ENCODE measurements at places on chromosomes 1 and 21.

- no peak for DNase-seq
Measured at GRCh38 chr1:232962761-232963745, 12.6 kb downstream of the NTPCR start.

DNA sequence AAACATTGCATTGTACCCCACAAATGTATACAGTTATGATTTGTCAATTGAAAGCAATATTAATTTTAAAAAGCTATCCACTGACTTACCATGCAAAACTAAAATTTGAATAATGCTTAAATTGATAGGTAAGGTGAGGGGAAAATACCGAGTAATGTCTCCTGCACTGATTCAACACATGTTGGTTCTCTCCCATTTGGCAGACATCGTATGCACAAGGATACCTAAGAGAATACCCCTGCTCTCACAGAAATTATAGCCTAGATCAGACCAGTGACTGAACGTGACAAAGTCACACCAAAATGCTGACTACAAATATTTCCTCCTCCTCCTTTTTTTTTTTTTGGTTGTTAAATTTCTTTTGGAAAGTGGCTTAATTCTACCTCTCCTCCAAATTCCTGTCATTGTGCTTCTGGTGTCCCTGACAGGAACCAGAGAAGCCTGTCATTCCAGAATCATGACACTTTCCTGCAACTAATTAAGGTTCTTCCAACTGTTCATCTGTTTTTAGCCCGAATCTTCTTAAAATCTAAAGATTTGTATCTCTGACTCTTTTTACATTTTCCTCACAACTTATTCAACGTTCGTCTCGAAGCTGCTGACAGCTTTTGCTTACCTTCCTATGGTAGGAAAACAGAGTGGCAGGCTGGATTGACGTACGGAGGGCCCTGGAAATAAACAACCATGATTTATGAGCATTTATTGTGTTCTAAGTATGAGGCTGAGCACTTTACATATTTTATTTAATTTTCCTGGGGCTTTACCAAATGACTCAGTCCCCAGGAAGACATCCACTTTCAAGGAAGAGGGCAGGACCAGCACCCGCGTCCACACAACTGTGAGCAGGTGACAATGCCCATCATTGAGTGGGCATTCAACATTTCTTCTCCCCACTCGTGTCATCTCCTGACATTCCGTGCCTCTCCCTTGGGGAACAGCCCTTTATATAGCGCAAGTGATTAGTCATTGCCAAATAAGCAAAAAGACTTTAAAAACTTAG lies 57.9 kb upstream of the KCNE2 start:
- no peak for DNase-seq

GRCh38 chr1:210981490-210981889 lies 152.5 kb downstream of the KCNH1 start:
- DNase-seq: no peak

DNA sequence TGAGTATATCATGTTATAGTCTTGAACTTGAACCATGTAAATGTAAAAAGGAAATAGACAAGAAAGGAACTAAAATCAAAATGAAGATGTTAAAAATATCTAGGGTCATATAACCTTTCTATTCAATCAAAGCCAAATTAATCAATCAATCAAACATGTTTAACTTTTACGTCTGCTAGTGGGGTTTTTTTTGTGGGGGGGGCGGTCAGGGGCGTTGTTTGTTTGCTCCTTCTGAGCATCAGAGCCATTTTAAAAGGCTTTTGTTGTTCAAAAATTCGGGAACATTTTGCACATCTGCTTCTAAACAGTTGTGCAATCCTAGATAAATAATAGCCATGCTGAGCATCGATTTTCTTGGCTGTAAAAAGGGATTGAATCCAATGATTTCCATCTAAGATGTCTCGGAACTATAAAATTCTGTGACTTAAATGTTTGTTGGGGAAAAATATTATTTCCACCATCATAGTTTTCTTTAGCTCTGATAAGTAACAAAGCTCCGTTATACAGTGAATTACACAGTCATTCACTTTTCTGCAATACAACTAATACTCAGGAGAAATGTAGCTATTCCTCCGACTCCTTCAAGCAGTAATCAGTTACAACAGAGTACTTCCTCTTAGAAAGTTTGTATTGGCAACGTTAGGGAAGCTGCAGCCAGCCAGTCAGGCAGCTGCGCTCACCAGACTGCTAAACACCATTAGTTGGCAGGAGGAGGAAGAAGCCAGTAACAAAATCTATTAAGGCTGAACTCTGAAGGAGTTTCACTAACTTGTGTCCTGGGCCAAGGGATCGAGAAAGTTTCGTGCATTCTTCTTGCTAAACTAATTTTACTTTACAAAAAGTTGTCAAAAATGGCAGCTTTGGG lies 2.2 kb downstream of the SPATA6 start:
- no peak for DNase-seq

DNA sequence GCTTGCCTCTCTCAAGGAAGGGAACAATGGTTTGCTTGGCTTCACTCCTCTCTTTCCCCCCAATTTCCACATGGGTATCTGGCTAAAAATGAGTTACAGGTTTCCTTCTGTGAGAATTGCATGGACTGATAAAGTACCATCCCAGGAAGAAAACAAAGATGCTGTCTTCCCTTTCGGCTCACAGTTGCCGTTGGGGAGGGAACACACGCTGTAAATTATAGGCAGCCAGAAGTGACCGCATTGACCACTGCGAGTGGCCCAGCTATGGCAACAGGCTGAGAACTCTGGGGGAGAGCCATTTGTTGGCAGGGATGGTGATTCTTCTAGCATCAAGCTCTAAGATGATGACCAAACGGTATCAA lies 2.9 kb downstream of the RUNX1 start:
- DNase-seq: no peak

GRCh38 chr1:11708554-11709350 lies 17.2 kb downstream of the DRAXIN start:
- DNase-seq: no peak

- DNase-seq: no peak
Measured at GRCh38 chr1:181097242-181097641, 8.7 kb downstream of the IER5 start.

- DNase-seq: no peak
Measured at GRCh38 chr1:244318512-244318911, 133.2 kb downstream of the ADSS2 start.

GRCh38 chr1:243730487-243731150 lies 119.4 kb downstream of the AKT3 start:
- DNase-seq: no peak

DNA sequence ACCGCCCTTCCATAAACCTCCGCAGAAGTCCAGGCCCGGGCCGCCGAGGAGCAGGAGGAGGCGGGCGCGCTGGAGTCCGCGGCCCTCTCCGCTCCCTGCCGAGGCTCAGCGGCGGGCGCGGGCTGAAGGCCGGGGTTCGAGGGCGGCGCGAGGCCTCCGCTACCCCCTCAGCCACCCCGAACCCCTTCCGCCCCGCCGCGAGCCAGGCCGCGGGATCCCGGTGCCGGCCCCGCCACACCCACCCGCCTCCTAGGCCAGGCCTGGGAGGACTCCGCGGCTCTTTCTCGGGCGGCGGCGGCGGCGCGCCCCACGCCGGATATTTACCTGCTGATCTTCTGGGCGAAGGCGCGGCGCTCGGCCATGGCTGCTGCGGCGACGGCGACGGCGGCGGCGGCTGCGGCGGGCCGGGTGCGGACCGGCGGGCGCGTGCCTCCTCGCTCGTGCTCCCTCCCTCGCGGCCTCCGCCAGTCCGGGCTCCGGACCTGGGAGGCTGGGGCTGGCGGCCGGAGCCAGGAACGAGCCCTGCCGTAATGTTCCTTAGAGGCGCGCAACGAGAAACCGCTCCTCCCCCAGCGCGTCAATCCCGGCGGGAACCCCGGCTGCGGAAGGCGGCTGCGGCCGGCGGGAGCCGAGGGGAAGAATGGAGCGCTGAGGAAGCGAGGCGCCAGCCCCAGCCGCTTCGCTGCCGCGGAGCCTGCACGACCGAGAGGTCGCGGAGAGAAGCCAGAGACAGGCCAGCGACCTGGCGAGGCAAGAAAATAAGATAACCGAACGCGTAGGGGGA lies at the start of gene DOCK7:
DOCK7 (minus strand) TSS at position 484 of the 784 bp plus-strand sequence; CDS start at position 362, 122 bp downstream.
- DNase-seq: peak; percentile 52

DNA sequence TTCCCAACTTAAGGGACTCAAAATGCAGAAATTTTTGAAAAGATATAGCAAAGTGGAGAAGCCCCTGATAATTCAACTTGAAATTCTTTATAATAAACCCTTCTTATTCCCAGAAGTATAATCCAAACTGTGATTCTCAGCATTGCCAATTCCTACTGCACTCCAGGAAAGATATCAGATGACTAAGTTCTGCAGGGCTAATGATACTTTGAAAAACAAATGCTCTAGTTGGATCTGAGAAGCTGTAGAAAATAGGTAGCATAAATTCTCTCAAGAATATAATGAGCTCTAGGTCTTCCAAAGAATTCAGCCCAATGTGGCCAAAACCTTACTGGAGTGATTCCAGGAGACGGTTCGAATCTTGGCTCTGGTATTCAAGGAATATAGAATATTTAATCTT lies 294.0 kb upstream of the PTBP2 start:
- DNase-seq: no peak

- DNase-seq: no peak
Measured at GRCh38 chr21:29178926-29179325, 48.5 kb downstream of the MAP3K7CL start.

- DNase-seq: peak; percentile 55
Measured at GRCh38 chr1:212595787-212596714, 12.5 kb upstream of the ATF3 start.

- no peak for DNase-seq
Measured at GRCh38 chr1:191671236-191671635, 487.0 kb upstream of the RGS18 start.

- DNase-seq: no peak
Measured at GRCh38 chr1:3236361-3236760, 167.4 kb downstream of the PRDM16 start.

GRCh38 chr1:201560328-201561194 lies 21.6 kb downstream of the NAV1 start:
- DNase-seq: no peak

DNA sequence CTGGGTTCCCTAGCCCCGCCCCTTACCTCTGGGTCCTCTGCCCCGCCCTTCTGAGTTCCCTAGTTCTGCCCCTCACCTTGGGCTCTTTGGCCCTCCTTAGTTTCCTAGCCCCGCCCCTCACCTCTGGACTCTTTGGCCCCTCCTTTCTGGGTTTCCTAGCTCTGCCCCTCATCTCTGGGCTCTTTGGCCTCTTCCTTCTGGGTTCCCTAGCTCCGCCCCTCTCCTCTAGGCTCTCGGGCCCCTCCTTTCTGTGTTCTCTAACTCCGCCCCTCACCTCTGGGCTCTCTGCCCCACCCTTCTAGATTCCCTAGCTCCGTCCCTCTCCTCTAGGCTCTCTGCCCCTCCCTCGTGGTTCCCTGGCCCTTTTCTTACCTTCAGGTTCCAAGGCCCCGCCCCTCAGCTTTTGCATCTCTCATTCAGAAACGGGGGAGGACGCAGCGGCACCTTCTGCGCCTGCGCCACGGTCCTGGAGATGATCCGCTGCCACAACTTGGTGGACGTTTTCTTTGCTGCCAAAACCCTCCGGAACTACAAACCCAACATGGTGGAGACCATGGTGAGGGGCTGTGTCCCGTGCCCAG lies 88.5 kb downstream of the PTPRU start:
- DNase-seq: no peak

DNA sequence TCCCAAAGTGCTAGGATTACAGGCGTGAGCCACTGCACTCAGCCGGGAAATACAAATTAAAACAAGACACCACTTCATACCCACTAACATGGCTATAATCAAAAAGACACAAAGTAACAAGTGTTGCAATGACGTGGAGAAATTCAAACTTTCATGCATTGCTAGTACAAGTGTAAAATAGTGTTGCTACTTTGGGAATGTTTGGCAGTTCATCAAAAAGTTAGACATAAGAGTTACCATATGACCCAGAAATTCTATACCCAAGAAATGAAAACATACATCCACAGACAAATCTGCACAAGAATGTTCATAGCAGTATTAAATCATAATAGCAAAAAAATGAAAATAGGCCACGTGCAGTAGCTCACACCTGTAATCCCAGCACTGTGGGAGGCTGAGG lies 16.4 kb downstream of the FOXJ3 start:
- no peak for DNase-seq

DNA sequence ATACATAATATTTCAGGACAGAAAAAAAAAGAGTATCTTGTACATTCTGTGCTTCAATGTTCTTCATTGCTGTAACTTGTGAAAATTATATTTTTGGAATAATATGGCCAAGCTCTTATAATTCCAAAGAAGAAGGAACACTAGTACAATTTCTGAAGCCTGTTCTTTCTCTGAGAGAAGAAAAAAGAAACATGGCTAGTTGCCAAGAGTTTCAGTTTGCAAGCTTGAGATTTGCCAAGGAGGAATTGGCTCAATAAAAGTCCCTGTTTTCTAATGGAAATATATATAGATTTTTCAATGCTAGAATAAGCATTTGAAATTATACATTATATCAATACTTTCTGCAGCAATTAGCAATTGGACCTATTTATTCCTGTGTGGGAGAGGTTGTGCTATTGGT lies 285.2 kb upstream of the NEGR1 start:
- DNase-seq: no peak

- peak; percentile 42 for DNase-seq
Measured at GRCh38 chr1:112956544-112957132, 642 bp upstream of the SLC16A1 start.

DNA sequence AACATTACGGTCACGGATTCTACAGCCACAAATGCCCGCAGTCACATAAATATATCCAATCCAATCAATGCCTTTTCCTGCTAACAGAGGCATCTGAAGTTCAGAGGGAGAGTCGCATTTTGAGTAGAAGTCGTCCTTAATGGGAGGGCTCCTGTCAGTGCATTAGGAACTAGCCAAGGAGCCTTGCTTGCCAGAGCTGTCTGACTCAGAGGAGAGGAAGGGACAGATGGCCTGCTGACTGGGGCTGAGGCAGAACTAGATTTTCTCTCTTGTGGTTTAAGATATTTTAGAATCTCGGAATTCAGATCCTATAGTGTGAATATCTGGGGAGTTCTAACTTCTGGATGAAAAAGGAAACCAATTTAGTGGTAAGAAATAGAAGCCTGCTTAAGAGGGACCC lies 10.6 kb downstream of the XKR8 start:
- DNase-seq: no peak

DNA sequence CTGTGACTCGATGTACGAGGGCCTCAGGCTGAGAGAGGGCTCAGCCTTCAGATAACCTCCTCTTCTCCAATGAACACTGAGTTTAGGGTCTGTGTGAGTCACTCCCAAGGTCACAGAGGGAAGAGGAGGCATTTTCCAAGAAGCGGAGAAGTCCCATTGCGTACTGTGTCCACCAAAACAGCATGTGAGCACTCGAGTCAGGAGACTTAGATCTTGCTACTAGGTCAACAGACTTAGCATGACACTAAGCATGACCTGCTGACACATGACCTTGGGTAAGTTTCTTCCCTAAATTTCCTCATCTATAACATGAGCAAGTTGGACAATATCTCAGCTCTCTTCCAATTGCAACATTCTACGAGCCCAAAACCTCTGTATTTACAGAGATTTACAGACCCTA lies 68.0 kb downstream of the PLPP3 start:
- DNase-seq: no peak

DNA sequence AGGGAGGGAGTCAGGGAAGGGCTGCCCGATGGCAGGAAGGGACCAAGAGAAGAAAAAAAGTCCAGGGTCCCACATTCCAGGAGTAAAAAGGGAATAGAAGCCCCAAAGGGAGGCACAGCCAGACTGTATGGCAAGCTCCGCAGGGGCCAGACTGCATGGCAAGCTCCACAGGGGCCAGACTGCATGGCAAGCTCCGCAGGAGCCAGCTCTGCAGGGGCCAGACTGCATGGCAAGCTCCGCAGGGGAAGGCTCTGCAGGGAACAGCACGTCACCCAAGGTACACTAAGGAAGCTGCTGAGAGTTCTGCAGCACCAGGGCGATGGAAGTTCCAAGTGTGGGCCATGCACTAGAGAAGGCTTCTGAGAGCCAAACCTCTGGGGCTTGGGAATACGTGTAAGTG lies 156.7 kb upstream of the ARHGEF16 start:
- no peak for DNase-seq

GRCh38 chr1:41389009-41389408 lies 27.8 kb downstream of the FOXO6 start:
- DNase-seq: no peak
